HuH-7.5 (cell line): ENCODE measurements at places on chromosomes 3 and 15.

DNA sequence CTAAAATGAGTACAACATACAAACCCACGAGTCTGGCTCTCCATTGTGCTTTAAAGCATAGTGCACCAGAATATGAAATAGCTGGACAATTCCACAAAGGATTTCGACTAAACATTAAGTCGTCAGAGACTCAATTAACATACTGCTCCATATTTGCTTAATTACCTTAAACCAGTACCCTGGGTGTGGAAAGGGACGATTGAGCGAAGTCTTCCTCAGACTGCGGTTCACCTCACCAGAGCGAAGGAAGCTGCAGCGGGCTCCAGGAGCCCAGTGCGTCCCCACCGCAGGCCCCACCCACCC is 218 bp upstream of the TRPC1 start:
- no peak for DNase-seq

DNA sequence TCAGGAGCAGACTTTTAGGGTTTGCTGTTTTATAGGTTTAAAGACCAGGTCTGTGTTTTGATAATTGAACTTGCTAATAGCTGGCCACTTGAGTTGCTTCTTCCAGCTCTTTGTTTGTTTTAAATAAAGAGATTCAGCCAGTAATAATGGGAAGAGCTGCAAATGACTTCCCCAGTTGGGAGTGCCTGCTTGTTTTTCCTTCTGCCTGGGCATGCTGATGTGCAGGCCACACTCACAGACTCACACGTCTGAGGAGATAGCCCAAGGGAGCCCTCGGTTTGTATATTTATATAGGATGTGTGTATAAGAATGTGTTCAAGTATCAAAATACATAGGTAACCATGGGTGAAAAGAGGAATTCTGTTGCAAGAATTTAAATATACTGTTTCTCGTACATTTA is 78.2 kb upstream of the BOC start:
- DNase-seq: no peak

GRCh38 chr15:66909381-66909890 is 156.0 kb upstream of the SMAD3 start:
- no peak for DNase-seq

- DNase-seq: no peak
These were observed 23.8 kb upstream of the CORO2B start for GRCh38 chr15:68554721-68555678.

DNA sequence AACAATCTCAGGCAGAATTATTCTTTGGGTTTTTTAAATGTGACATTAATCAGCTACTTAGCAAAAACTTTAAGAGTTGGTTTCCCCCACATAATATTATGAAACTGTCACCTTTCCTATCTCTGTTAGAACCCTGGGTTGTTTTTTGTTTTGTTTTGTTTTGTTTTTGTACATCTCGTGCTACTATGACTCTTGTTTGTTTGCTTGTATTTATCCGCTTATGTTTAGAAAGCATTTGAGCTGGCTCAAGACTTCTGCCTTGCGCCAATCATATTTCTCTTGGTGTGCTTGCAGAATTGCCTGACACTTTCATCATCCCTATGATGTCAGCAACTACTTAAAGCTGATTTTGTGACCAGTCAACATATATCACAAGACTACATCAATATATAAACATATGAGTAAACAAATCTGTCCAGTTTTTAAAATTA is 116.9 kb downstream of the DCLK3 start:
- no peak for DNase-seq

DNA sequence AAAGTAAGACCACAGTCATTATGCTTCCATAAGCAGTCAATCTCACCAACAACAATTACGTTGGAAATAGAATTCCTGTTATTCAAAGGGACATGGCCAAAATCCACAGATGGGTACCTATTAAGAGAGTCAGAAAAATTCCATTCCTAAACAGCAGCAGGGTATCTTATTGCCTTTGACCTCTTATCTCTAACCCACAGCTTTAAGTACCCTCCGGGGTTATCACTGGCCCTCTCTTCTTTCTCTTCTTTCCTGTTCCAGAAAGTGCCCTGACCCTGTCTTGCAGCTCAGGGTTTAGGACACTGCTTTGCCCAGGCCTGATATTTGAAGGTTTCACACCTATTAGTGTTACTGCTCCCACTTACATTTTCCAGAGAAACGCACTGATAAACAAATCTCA is 428.7 kb downstream of the TBC1D5 start:
- DNase-seq: no peak

- DNase-seq: no peak
These were observed 11.6 kb downstream of the RFX7 start for GRCh38 chr15:56232058-56232457.

DNA sequence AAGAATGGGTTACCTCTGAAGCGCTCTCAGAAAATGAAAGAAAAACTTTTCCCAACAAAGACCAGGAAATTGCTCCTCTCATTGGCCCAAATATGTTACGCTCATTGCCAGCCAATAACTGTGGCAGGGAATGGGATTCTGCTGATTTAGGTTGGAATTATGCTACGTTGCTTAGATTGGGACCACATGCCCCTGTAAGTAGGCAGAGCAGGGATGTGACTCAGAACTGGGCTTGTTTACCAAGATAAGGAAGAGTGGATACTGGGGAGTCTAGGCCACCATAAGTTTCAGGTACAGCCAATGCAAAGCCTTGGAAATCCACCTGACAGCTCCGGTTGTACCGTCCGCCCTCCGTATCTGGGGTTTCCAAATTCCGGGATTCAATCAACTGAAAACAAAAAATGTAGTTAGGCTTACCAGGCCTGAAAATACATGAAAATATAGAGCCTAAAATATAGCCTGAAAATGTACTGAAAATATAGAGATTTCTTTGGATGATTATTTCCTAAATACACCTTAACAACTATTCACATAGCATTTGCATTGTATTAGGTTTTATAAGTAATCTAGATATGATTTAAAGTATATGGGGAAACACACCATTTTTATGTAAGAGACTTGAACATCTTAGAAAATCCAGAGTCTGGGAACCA is 1.5 kb upstream of the TCF12 start:
- DNase-seq: no peak

- no peak for DNase-seq
These were observed 312.2 kb downstream of the RYR3 start for GRCh38 chr15:33623010-33623409.

- DNase-seq: no peak
These were observed 621 bp downstream of the ANXA2 start for GRCh38 chr15:60396958-60397771.

DNA sequence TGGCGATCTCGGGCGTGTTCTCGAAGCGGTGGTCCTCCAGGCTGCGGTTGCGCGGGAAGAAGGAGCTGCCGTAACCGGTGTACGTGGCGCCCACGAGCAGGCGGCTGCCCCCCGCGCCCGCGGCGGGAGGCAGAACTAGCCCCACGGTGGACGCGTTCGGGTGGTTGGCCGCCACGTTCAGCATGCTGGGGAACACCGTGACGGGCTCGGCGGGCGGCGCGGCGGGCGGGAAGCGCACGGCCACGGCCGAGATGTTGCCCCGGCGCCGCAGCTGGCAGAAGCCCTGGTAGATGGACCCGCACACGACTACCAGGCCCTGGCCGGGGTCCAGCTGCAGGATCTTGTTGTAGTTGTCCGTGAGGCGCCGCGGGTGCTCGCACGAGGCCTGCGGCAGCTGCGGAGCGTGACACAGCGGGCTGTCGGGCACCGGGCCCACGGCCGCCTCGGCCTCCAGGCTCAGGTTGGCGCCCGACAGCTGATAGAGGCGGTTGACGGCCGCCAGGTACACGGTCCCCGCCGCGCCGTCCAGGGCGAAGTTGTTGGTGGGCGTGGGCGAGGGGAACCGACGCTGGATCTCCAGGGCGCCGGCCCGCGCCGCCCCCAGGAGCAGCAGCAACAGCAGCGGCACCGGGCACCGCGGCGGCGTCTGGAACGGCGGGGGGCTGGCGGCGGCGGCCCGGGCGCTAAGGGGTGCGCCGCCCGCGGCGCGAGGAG is 397 bp downstream of the PLXND1 start:
- peak; percentile 85 for DNase-seq

GRCh38 chr3:119781330-119782198 is at the start of gene NR1I2:
NR1I2 (plus strand) TSS chr3:119782101.
- no peak for DNase-seq

GRCh38 chr15:75659141-75659771 is 11.5 kb downstream of the SNX33 start:
- DNase-seq: no peak

GRCh38 chr3:10529809-10530208 is 24.4 kb upstream of the ATP2B2 start:
- no peak for DNase-seq

- no peak for DNase-seq
These were observed 262.8 kb upstream of the TBL1XR1 start for GRCh38 chr3:177460047-177460446.

- DNase-seq: no peak
These were observed 81.4 kb downstream of the C3orf38 start for GRCh38 chr3:88231207-88231606.

GRCh38 chr15:57881361-57881760 is 174.8 kb downstream of the POLR2M start:
- DNase-seq: no peak

- no peak for DNase-seq
These were observed 167.3 kb downstream of the FAM43A start for GRCh38 chr3:194852831-194853508.

GRCh38 chr15:36356466-36356865 is 223.0 kb upstream of the CDIN1 start:
- DNase-seq: no peak

DNA sequence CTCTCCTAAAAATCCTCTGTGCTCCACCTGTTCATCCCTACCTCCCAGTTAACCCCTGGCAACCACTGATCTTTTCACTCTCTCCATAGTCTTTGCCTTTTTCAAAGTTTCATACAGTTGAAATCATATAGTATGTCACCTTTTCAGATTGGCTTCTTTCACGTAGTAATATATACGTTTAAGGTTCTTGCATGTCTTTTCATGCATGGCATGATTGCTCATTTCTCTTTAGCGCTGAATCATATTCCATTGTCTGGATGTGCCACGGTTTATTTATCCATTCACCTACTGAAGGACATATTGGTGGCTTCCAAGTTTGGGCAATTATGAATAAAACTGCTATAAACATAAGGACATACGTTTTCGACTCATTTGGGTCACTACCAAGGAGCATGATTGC is 28.7 kb downstream of the GLCE start:
- no peak for DNase-seq

DNA sequence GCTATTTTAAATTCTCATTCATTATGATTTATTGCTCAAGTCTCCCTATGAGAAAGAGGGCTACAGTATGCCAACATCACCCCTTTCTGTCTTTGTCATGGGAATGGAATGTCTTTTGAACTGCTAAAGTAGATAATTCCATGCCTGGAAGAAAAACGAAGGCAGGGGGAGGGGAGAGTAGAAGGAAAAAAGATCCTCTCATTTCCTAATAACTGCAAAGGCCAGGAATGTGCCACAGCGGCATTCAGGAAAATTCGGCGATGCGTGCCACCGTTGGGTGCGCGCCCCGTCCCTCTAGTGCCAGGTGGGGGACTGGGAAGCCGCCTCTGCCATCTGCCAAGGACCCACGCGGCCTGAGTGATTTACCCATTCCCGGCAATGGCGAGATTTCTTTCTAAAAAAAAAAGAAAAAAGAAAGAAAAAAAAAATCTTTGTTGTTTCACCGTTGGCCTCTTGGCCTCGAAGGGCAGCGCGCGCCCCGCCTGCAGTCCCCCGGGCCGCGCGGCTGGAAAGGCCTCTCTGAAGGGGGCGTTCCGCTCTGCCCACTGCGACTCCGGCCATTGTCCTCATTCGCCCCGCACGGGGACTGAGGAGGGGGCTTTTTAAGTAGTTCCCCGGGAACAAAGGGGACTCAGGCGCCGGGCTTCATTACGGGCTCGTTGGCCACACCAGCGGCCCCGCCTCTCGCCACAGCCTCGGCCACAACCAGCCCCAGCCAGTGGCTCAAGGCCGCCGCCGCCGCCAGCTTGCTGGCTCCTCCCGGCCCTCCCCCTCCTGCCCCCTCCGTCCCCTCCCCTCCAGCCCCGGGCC is 54.5 kb downstream of the CPN2 start:
- DNase-seq: peak; percentile 75

- DNase-seq: no peak
These were observed 35.6 kb downstream of the APBA2 start for GRCh38 chr15:28921336-28921735.

DNA sequence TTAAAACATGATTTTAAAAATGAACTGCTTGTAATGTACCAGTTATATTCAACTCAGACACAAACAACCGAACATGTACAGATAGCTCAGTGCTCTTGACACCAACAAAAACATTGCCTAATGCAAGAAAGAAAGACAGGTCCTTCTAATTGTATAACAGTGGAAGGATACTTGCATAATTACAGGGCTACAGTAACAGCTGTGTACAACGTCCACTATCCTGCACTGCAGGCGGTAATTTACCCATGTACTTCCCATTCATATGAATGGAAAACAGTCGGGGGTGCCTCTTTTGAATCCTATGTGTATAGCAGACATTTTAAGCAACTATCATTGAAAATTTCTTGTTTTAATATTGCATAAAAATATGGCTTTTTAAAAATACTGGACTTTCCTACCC is 41.1 kb upstream of the PLSCR5 start:
- DNase-seq: no peak

- no peak for DNase-seq
These were observed 25.7 kb downstream of the PRKCD start for GRCh38 chr3:53186726-53187125.

DNA sequence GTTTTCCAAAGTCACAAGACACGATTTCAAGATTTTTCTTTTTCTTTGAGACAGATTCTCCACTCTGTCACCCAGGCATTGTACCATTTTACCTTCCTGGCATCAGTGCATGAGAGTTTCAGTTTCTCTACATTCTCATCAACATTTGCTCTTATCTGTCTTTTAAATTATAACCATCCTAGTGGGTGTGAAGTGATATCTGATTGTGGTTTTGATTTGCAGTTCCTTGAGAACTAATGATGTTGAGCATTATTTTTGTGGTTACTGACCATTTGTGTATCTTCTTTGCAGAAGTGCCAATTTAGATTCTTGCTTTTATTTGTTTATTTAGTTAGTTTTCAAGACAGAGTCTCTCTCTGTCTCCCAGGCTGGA is 41.2 kb downstream of the ADIPOQ start:
- no peak for DNase-seq

GRCh38 chr15:87416591-87417257 is 839.8 kb downstream of the NTRK3 start:
- no peak for DNase-seq

GRCh38 chr3:153319705-153320554 is 157.9 kb downstream of the RAP2B start:
- DNase-seq: no peak

- DNase-seq: no peak
These were observed 116.8 kb downstream of the CDIN1 start for GRCh38 chr15:36696196-36696595.
